ENCODE measurements at places on chromosomes 6 and 20.

- no peak for DNase-seq
Observed at GRCh38 chr20:31945785-31946184, 6.1 kb downstream of the PDRG1 start.

GRCh38 chr20:24779946-24780345, 169.1 kb upstream of the CST7 start:
- DNase-seq = no peak

DNA sequence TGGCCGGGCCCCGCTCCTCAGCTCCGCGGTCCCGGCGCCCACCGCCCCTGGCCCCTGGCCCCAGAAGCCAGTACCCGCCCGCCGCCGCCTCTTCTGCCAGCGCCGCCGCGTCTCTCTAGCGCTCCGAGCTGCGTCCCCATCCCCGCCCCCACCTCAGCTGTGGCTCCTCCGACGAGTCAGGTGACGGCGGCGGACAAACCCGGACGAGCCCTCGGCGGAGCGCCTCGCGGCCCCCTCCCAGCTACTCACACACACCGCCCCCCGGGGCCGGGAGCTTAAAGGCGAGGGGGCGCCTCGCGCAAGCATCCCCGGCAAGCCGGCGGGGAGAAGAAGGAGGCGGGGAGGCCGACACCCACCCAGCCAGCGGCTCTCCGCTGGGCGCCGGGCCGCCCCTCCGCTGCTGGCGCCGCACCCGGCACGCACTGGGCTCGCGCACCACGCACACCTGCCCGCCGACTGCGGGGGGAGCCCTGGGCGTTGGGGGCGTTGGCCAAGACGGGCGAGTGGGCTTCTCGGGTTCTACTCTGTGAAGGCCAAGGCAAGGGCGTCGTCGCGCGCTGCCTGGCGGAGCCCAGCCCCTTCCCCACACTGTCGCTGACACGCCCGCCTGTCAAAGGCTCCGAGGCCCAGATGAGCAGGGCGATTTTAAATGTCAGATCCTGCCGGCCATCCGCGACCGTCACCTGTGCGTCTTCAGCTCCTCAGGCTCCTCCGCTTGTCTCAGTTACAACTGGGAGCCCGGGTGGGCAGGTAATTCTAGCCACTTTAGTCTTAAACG, at the start of gene SNAP91:
Gene SNAP91 (minus strand): TSS at position 132 of the 778 bp plus-strand sequence. CDS start 1,174 bp downstream, outside the sequence.
- no peak for DNase-seq

GRCh38 chr6:89948876-89949275, 54.6 kb downstream of the GJA10 start:
- no peak for DNase-seq

GRCh38 chr6:145948328-145948727, 15.8 kb downstream of the SHPRH start:
- DNase-seq = no peak

- DNase-seq = no peak
Observed at GRCh38 chr20:49515586-49515985, 33.1 kb upstream of the KCNB1 start.

- DNase-seq = no peak
Observed at GRCh38 chr6:36968266-36968977, 13.9 kb downstream of the PI16 start.

GRCh38 chr6:6746333-6746969, 157.9 kb downstream of the LY86 start:
- no peak for DNase-seq

GRCh38 chr20:41048461-41049301, 20.1 kb downstream of the TOP1 start:
- no peak for DNase-seq

DNA sequence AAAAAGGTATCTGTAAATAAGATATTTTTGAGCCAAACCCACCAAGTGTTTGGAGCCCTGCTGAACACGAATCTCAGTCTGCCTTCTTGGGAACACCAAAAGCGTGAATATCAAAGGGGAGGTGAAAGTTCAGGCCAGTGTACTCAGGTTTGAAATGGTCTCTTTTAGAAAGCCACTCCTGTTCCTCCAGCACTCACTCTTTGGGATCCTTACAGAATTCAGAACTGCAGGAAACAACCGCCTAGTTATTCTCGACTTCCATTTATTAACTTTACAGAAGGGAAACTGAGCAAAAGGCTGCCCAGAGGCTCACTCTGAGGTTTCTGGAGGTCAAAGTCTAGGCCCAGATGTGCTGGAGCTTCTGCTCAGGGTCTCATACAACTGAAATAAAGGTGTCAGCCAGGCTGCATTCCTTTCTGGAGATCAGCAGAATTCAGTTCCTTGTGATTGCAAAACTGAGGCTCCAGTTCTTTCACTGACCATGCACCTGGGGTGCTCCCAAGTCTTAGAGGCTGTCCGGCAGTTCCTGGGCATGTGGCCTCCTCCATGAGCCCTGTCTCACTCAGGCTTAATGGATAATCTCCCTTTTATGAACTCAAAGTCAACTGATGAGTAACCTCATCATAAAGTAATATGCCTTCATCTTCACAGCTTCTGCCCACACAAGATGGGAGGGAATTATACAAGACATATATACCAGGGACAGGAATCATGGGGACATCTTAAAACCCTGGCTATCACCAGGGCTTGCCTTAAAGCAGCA, 65.5 kb upstream of the TNFAIP3 start:
- no peak for DNase-seq

- DNase-seq = no peak
Observed at GRCh38 chr6:551829-552350, 105.0 kb downstream of the HUS1B start.

GRCh38 chr6:26183237-26183580, 96.0 kb downstream of the HFE start:
- DNase-seq = no peak

DNA sequence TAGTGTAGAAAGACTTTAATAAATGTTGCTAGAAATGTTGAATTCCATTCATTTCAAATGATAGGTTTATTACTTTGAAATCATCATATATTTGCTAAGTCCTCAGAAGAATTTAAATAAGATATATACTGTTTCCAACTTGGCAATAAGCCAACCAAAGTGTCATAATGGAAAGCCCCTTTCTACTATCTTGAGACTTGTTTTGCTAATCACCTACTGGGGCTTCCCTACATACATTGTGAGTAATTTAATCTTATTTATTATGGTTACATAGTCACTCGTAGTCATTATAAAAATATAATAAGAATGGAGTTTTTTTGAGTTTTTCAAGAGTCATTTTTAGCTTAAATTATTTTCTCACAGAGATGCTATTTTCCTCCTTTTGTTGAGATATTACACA, 20.7 kb downstream of the COL19A1 start:
- no peak for DNase-seq

DNA sequence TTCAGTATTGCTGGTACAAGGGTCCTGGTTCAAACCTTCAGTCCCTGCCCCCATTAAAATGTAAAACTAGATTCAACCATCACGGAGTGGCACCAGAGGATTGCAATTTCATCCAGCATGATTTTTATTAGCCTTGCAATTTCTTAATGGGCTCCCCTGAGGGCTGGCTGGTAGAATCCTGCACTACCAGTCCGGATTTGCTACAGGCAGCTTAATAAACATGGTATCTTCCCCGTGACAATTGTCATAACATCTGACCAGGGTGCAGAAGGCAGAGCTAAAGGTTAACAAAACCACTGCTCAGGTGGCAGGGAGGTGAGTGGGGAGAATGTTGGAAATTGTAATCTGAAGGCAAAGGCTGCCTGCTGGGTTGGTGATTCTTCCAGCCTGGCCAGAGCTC, 94.5 kb downstream of the PKHD1 start:
- no peak for DNase-seq

- no peak for DNase-seq
Observed at GRCh38 chr6:109790131-109790530, 99.0 kb downstream of the FIG4 start.

DNA sequence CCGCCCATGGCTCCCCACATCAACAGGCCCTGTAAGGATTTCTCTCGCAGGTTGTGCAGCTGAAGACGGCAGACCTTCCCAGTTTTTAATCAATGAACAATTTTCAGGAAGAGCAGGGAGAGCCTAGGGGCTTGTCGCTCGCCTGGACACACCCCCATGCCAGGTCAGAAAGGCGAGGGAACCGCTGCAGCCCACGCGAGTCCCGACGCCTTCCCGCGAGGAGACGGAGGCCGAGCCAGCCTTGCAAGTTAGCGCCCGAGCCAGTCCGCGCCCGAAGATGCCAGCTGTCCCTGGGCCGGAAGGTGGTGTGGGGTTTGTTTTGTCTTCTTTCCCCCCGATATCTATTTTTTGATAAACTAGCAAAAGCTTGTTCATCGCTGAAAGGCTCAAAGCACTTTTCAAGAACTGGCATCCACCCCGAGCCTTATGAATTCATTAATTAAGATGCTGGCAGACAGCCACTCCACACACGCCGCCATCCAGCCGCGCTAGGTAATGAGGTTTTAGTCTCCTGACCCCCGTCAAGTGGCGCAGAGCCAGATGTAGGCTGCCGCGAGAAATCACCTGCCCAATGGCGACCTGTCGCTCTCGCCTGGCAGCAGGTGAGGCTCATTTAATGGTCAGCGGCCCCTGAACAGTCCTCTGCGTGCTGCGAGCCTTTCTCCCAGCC, 6.6 kb downstream of the CCDC167 start:
- no peak for DNase-seq

GRCh38 chr6:41901882-41902519, 6.8 kb upstream of the USP49 start:
- no peak for DNase-seq

- no peak for DNase-seq
Observed at GRCh38 chr20:58006346-58007316, 221.8 kb downstream of the ANKRD60 start.

- no peak for DNase-seq
Observed at GRCh38 chr6:12138936-12139335, 126.8 kb downstream of the HIVEP1 start.

GRCh38 chr20:44924541-44924940, 14.7 kb downstream of the PABPC1L start:
- DNase-seq = no peak

- DNase-seq = no peak
Observed at GRCh38 chr20:1896484-1897258, 1.5 kb downstream of the SIRPA start.

DNA sequence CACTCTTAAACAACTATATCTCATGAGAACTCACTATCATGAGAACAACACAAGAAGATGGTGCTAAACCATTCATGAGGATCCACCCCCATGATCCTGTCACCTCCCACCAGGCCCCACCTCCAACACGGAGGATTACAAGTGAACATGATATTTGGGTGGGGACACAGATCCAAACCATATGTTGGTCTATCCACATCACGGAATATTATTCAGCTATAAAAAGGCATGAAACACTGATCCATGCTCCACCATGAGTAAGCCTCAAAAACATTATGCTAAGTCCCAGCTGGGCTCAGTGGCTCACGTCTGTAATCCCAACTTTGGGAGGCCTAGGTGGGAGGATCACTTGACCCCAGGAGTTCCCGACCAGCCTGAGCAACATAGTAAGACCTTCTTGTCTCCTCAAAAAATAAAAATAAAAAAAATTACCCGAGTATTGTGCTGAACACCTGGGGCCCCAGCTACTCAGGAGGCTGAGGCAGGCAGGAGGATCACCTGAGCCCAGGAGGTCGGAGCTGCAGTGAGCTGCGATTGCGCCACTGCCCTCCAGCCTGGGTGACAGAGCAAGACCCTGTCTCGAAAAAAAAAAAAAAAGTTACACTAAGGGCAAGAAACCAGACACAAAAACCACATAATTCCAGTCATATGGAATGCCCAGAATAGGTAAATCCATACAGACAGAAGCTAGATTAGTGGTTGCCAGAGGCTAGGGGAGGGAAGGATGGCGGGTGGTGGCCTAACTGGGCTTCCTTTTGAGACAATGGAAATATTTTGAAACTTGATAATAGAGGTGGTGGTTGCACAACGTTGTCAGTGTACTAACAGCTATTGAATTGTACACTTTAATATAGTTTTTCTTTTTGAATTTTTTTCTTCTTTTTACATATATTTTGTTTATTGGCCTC, 43.1 kb downstream of the ZNF217 start:
- DNase-seq = no peak

DNA sequence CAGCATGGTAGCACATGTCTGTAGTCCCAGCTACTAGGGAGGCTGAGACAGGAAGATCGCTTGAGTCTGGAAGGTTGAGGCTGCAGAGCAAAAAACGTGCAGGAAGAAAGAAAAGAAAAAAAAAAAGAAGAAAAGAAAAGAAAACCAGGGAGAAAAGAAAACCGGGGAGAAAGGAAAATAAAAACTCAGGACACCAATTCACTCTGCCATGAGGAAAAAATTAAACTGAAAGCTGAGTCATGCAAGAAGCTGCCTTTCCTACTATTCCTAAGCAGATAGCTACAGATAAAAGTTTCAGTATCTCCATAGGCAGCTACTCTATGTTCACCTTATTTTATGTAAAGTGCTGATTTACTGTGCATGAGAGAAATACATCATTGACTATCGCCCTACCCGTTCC, 10.5 kb downstream of the PTGIS start:
- DNase-seq = no peak

DNA sequence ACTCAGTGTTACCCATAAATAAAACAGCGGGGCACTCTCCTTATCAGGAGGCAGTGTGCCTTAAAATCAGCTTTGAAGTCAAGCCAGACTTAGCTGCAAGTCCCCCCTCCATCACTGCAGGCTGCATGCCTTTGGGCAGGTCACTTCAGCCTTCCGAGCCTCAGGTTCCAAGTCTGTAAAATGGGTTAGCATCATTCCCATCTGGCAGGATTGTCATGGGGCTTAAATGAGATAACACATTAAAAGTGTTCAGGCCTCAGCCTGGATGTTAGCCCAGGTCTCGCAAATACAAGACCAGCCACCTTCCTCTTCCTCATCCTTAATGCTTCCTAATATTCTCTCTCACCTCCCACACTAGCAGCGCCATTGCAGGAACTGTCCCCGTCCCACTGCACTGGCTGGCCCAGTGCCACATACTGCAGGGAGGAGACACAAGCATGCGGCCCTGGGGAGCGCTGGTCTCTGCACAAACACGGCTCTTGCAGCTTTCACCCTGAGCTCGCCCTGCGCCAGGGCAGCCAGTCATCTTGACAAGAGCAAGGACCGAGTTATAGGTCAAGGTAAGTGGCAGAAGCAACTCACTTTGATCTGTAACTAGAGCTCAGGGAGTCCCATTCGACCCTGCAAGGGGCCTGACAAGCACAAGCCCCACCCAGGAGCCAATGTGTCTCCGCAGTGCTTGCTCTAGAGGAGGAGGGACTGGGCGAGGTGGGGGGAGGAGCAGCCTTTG, 564.6 kb upstream of the AGPAT4 start:
- DNase-seq = no peak

All from stimulated activated CD8-positive, alpha-beta memory T cell treated with anti-CD3 and anti-CD28 coated beads, Interleukin-15, amount 100 ng/mL, for 24 hours (primary cell).